ENCODE measurements at places on chromosomes 2 and 18. TPM values are rescaled to one million over a fixed set of nuclear protein-coding genes. Genes with fewer than 3 reads are reported as not detected.
A peak's percentile ranks its signal among the peaks of the same experiment; 100 is the strongest.

DNA sequence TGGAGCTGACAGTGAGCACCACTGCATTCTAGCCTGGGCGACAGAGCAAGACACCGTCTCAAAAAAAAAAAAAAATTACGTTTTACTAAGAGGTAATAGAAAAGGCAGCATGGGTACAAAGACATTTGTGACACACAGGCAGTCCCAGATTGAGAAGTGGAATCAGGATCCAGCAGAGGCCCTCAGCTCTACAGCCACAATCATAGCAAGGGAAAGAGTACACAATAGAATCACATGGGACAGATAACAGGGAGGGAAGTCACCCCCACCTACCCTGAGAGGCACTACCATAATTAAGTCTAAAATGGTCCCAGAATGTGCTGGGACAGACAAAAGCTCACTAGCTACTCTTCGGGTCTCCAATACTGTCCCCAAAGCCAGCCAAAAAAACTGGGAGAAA, 12.5 kb downstream of the SRBD1 start:
- H3K4me1 ChIP-seq, result peaks cover 17% of the 10 kb centered on the region
- H3K36me3 ChIP-seq, result peaks cover 28% of the 10 kb centered on the region
- H3K27ac ChIP-seq, result no peak overlapping the region
- H3K4me3 ChIP-seq, result no peak overlapping the region
- H3K27me3 ChIP-seq, result no peaks in the 10 kb centered on the region

- no peak overlapping the region for H3K4me3 ChIP-seq
- no peaks in the 10 kb centered on the region for H3K27me3 ChIP-seq
- peaks cover 4% of the 10 kb centered on the region for H3K4me1 ChIP-seq
Observed at GRCh38 chr2:62304429-62305417, 108.8 kb downstream of the B3GNT2 start.

GRCh38 chr18:12327510-12328178, 19.6 kb downstream of the TUBB6 start:
- no peak overlapping the region for H3K4me3 ChIP-seq
- peak; percentile 95 for DNase-seq
- peak overlapping the region; percentile 51 for H3K27ac ChIP-seq

Gene UGT1A3
- total RNA-seq, result not detected

Data from osteoblast (primary cell).